ENCODE measurements at places on chromosomes 13 and 19.

DNA sequence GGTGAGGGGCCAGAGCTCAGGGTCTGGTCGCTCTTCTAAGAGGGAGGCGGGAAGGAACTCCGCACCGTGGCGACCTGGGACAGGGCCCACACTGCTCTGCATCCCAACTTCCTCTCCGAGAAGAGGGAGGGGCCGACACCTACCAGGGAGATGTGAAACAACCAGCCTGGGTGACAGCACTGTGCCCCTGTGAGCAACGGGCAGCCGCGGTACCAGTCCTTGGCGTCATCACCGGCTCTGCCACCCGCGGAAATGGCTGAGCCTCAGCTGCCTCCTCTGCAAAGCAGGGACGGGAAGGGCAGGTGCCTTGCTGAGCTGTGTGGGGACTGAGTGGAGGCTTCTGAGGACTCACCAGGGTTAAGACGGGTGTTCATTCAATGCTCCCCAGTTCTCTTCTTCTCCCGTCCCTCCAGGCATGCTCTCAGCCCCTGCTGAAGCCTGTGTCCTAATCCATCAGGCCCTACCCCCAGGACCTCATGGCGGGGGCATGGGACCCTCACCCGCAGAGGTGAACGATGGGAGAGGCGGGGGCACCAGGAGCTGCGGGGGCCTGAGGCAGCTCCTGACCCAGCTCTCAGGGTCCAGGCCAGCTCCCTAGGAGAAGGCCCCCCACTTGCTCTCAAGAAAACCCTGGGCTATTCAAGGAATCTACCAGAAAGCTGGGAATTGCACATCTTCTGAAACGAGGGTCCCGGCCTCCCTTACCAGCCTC lies 9.3 kb downstream of the ZNF787 start:
- DNase-seq, result peak; percentile 54

DNA sequence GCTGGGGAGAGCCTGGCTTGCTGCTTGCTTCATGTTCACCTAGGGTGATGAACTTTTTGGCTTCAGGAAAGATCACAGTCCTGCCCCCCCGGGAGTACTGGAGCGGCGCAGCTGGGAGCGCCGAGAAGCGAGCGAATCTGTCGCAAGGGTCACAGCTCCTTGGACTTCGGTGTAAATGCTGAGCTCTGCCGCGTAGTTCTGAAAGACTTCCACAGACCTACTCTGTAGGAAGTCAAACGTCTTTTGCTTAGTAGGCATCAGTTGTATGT lies 2.7 kb downstream of the ING1 start:
- peak; percentile 52 for DNase-seq

DNA sequence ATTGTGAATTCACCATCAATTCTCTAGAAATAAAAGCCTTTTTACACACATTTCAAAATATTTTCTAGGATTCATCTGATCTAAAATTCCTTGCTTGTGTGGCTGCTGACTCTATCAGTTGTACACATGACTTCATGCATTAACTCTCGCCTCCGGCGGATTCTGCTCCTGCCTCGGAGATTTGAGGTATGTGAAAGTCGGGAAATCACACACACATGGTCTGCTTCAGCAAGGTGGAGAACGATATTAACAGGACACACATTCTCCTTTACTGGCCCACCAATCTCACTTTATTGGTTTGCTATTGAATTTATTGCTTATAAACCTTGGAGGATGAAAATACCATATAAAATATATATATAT lies 855.7 kb downstream of the SLITRK5 start:
- no peak for DNase-seq

- DNase-seq, result no peak
These were observed 28.7 kb downstream of the COL5A3 start for GRCh38 chr19:9981406-9982260.

GRCh38 chr13:31774186-31774750 lies 34.9 kb downstream of the RXFP2 start:
- no peak for DNase-seq

DNA sequence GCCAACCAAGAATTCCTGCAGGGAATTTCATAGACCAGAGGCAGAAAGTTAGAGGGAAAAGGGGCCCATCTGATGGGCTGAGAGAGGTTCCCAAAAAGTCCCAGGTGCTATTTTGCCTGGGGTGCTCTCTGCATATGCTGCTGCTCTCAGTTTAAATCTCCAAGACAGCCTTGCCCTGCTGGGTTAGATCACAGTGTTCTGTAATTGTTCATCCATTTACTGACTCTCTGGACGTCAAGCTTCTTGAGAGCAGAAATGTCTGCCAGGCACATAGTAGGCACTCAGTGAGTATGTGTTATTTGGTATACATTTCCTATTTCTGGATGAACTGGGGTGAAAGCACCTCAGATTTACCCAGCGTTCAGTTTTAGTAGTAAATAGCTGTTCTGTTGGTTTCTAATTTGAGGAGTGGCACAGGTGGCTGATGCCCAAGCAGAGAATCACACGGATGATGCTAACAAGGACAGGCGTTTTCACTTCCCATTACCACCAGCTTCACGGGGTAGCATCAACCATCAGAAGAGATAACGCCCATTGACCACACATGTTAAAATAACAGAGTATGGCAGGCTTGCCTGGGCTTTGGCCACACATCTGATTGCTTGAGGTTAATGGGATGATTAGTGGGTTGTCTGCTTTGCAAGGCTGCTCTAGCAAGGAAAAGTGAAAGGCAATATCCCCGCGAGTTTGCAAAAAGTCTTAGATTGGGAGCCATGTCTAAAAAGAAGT lies 161.1 kb downstream of the SLC7A1 start:
- no peak for DNase-seq

GRCh38 chr19:17289489-17289888 lies 7.8 kb downstream of the ANKLE1 start:
- peak; percentile 85 for DNase-seq

DNA sequence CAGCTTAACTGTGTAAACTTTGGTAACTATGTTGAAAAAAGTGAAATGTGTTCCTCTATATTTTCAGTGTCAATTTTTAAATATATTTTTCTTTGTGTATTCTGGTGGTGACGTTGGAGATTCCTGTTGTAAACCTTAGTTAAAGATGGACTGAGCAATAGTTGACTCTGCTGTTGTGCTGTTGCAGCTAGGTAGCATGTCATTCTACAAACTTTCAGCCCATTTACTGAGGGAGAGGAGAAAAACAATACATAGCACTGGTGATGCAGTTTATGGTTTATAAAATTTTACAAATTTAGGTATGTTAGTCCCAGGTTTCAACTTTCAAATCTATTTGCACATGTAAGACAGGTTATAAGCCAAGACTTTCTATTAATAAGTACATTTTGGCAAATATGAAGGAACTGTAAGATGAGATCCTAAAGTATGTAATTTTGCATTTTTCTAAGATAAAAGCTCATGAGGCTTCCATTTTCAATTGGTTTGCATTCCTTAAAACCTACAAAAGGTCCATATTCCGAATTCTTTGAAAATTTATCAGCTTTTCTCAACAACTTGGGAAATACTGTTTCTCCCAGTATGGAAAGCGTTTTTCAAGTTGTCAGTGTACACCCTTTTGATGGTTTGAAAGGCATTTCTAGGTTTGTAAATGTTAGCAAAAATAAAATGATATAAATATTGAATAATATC lies 1.5 kb downstream of the NDFIP2 start:
- DNase-seq, result peak; percentile 25

DNA sequence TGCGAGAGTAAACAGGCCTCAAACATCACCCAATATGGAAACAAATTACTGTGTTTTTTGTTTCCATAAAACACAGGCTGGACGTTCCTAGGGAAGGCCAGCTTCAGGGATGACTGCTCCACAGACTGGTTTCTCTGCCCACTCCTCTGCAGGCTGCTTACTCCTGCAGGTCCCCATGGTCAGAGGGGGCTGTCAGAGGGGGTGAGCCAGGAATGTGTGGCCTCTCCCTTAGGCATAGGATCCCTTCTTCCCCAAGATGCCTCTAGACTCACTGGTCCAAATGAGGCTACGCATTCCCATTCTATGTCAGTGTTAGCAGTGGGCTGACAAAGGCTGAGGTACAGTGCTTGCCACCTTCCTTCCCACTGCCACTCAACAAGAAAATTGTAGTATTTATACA lies 229.8 kb downstream of the LHFPL6 start:
- no peak for DNase-seq

DNA sequence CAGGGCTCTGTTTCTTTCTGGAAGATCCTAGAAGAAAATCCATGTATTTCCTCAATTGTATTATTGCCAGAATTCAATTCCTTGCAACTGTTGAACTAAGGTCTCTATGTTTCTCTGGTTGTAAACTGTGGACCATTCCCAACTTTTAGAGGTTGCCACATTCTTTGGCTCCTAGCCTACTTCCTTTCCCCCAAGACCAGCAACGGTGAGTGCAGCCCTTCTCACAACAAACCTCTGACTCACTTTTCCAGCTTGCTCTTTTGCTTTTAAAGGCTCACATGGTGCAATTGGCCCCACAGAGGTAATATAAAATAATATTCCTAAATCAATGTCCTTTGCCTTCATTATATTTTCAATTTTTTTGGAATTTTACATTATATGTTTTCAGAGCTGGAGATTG lies 371.3 kb downstream of the SLITRK5 start:
- DNase-seq, result no peak

DNA sequence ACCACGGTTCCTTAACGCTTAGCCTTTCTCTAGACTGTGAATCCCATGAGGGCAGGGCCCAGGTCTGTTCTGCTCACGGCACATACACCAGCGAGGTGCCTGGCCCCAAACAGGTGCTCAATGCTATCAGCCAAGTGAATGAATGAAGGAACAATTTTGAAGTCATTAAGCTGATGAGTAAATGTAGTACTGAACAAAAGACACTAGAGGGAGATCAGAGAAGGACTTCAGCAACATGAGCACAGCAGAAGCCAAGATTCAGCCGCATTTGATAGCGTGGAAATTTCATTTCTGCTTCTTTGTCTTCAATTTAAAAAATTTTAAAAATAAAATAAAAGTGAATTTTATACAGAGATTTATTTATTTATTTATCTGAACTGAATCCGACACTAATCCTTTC lies 20.1 kb upstream of the MYO16 start:
- DNase-seq, result peak; percentile 27

DNA sequence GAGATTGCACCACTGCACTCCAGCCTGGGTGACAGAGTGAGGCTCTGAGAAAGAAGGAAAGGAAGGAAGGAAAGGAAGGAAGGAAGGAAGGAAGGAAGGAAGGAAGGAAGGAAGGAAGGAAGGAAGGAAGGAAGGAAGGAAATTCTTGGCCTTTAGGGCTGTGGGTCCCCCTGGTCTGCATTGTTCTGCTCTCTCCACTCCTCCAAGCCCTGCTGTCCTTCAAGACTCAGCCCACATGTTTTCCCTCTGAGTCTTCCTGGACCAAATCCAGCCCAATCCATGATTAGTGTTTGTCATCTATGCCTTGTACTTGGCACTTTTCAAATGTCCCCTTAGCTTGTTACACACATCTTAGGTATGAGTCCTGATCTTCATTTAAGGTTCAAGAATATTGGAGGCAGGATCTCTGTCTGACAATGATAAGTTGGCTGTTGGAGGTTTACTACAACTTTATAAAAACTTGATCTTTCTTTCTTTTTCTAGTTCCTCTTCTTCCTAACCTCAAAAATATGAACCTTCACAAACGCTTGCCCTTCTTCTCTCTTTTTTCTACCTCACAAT lies 48.8 kb upstream of the INTS6 start:
- peak; percentile 87 for DNase-seq

DNA sequence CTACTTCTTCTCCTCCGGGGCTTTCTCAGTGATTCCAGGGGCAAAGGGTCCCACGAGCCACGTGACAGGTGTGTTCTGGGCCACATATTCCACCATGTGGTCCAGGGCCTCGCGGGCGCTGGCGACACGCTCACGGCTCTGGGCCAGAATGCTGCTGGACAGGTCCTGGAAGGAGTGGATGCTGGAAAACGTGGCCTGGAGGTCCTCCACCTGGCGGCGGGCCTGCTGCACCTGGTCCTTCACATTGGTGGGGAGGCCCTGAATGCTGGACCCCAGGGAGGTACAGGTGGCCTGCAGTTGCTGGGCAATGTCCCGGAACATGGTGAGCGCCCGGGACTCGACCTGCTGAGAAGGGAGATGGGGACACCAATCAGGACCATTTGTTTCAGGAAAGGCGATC lies 7.7 kb upstream of the TICAM1 start:
- no peak for DNase-seq

DNA sequence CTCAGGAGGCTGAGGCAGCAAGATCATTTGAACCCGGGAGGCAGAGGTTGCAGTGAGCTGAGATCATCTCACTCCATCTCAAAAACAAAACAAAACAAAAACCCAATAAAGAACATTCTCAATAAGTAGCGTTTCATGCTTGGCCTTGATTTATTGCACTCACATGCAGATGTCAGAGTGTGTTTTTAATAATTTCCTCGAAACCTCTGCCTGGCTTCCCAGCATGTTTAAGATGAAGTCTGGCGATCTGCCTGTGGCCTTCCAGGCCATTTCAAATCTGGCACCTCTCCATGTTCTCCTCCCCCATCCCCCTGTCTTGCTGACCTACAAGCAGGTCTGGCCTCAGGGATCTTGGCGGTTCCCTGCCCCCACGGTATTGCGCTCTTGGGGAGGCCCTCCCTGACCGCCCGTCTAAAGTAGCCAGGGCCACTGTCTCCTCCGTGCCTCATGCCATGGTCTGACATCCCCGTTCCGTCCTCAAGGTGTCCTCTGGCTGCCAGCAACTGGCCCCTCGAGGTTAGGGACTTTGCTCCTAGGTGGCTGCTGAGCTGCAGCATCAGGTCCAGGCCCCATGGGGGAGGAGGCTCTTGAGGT lies 1.6 kb downstream of the WDR88 start:
- DNase-seq, result peak; percentile 47

- DNase-seq, result peak; percentile 41
These were observed 1.4 kb downstream of the PEG3 start for GRCh38 chr19:56838909-56839651.

GRCh38 chr19:31546205-31546960 lies 197.1 kb upstream of the TSHZ3 start:
- no peak for DNase-seq

DNA sequence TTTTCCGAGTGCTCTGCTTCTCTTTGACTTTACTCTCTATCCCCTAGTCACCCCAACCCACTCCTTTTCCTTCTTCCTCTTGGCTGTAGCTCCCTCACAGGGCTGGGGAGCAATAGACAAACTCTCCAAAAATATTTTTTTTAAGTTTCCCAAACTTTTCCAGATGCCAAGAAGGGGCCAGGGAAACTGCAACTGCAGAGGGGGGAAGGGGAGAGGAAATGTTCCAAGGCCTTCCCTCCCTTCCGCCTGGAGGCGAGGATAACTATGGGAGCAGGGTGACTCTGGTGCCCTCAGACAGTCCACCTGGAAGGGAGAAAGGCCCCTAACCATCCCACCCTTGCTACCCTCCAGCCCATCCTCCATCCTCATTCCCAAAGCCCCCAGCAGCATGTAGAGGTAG lies 49.4 kb downstream of the LYL1 start:
- DNase-seq, result no peak

- DNase-seq, result peak; percentile 28
These were observed 1.8 kb upstream of the ZNF557 start for GRCh38 chr19:7067716-7068115.

- no peak for DNase-seq
These were observed 174.7 kb downstream of the MZT1 start for GRCh38 chr13:72552731-72553130.

GRCh38 chr19:8143041-8143440 lies 6.4 kb downstream of the FBN3 start:
- peak; percentile 16 for DNase-seq

Measured in foreskin fibroblast (primary cell).